Naive thymus-derived CD4-positive, alpha-beta T cell (primary cell): ENCODE measurements at places on chromosomes 2 and 18. TPM values are rescaled to one million over a fixed set of nuclear protein-coding genes. Genes with fewer than 3 reads are reported as not detected.

GRP gene
- polyA plus RNA-seq, result not detected

DNA sequence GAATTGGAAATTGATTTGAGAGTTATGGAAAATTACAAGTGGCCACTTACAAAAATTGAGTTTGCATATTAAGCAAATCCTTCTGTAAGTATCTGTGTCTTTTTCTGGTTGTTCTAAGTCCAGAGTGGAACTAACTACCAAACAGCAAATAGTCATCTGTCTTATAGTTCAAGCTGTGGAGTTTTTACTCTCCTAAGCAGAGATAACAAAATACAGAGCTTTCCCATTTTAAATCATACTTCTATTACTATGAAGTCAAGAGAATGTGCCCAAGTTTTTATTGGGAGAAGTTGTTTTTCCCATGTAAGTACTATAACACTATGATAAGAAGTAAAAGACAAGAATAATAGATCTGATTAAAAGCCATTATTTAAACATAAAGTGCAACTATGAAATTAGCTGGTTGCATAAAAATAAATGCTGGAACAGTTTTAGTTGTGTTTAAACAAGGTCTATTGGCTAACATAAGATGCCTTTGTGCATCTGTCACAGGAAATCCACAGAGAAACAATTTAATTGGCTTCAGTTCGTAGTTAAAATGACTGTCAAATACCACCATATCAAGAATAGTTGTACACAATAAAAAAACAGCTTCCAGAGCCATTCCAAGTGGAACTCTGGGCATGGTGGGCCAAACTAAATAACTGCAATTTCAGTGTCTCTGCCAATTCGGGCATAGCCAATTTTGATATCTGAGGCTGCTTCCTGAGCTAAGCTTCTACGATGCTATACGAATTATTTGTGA is 1467.4 kb upstream of the NXPH2 start:
- no peak overlapping the region for H3K4me3 ChIP-seq
- no peaks in the 10 kb centered on the region for H3K36me3 ChIP-seq
- H3K4me1 ChIP-seq, result no peaks in the 10 kb centered on the region
- H3K27me3 ChIP-seq, result no peaks in the 10 kb centered on the region

DNA sequence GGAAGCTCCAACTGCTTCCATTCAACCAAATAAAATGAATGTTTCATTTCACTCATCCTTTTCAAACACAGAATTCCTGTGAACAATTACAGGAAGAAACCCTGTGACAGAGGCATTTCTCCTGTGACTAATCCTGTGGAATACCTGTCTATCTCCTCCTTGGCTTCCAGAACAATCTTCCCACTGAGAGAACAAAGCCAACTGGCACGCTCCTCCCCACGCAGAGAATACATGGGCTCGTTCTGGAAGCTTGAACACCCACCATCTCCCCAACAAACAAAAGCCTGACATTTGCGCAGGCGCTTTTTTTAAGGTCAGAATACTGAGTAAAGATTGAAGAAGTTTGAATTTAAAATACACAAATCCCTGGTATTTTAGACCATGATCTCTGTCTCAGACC is 104.7 kb upstream of the SLC66A3 start:
- no peaks in the 10 kb centered on the region for H3K27me3 ChIP-seq
- no peak overlapping the region for H3K4me3 ChIP-seq
- no peak for DNase-seq
- H3K36me3 ChIP-seq, result no peaks in the 10 kb centered on the region
- no peaks in the 10 kb centered on the region for H3K4me1 ChIP-seq

- DNase-seq, result no peak
- H3K27ac ChIP-seq, result no peak overlapping the region
- no peaks in the 10 kb centered on the region for H3K27me3 ChIP-seq
- H3K4me3 ChIP-seq, result no peak overlapping the region
These were observed 1085.4 kb upstream of the NRXN1 start for GRCh38 chr2:52117299-52117698.

- no peaks in the 10 kb centered on the region for H3K36me3 ChIP-seq
- no peak for DNase-seq
- no peak overlapping the region for H3K27ac ChIP-seq
- no peak overlapping the region for H3K4me3 ChIP-seq
- H3K27me3 ChIP-seq, result no peaks in the 10 kb centered on the region
These were observed 201.7 kb downstream of the PTH2R start for GRCh38 chr2:208608122-208608835.

GRCh38 chr2:106011380-106011779 is 182.7 kb downstream of the UXS1 start:
- no peaks in the 10 kb centered on the region for H3K4me1 ChIP-seq
- H3K36me3 ChIP-seq, result no peaks in the 10 kb centered on the region
- DNase-seq, result no peak
- H3K27ac ChIP-seq, result no peak overlapping the region
- H3K27me3 ChIP-seq, result no peaks in the 10 kb centered on the region

GALM gene
- 17.5 TPM for polyA plus RNA-seq

DNA sequence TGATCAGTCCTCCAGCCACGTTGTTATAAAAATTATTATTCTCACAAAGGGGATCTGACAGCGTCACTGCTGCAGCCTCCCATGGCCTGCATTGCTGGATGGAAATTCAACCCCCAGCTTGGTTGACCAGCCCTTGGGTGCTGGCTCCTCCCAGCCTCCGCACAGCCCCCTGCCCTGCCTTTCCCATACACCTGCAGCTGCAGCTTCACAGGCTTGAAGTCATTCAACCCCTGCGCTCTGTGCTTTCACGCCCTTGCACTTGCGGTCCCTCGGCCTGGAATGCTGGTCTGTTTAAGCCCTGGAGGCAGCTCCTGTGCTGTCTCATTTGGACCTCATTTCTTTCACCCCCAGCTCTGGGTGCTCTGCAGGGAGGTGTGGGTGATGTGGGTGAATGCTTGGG is 860 bp upstream of the CD8A start:
- peak overlapping the region; percentile 48 for H3K4me3 ChIP-seq
- H3K4me1 ChIP-seq, result peaks cover 16% of the 10 kb centered on the region
- H3K27me3 ChIP-seq, result no peaks in the 10 kb centered on the region
- no peak for DNase-seq

GRCh38 chr2:6054161-6054671 is 362.0 kb downstream of the SOX11 start:
- H3K27me3 ChIP-seq, result no peaks in the 10 kb centered on the region
- H3K27ac ChIP-seq, result no peak overlapping the region
- DNase-seq, result no peak
- H3K36me3 ChIP-seq, result no peaks in the 10 kb centered on the region
- H3K4me1 ChIP-seq, result no peaks in the 10 kb centered on the region

IHH gene
- polyA plus RNA-seq, result not detected

- H3K4me1 ChIP-seq, result no peaks in the 10 kb centered on the region
- no peaks in the 10 kb centered on the region for H3K27me3 ChIP-seq
- H3K36me3 ChIP-seq, result no peaks in the 10 kb centered on the region
- H3K27ac ChIP-seq, result no peak overlapping the region
- no peak for DNase-seq
- H3K4me3 ChIP-seq, result no peak overlapping the region
These were observed 3.6 kb downstream of the IGFBP2 start for GRCh38 chr2:216636551-216637450.

MC2R gene
- polyA plus RNA-seq, result not detected

DNA sequence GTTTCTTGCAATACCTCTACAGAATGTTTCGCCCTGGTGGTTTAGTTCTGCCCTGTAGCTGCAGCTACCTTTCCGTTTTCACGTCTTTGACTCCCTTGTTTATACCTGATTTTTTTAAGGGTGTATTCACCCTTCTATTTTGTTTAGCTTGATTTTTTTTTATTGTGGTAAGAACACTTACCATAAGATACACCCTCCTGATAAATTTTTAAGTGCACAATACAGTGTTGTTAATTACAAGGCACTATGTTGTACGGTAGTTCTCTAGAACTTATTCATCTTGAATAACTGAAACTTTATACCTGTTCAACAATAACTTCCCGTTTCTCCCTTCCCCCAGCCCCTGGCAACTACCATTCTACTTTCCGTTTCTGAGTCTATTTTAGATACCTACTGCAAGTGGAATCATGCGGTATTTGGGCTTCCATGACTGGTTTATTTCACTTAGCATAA is 48.9 kb upstream of the NABP1 start:
- H3K27ac ChIP-seq, result peak overlapping the region; percentile 18
- H3K36me3 ChIP-seq, result no peaks in the 10 kb centered on the region
- peaks cover 22% of the 10 kb centered on the region for H3K4me1 ChIP-seq
- no peak overlapping the region for H3K4me3 ChIP-seq

- no peaks in the 10 kb centered on the region for H3K4me1 ChIP-seq
- DNase-seq, result no peak
- H3K36me3 ChIP-seq, result no peaks in the 10 kb centered on the region
- H3K4me3 ChIP-seq, result no peak overlapping the region
- no peak overlapping the region for H3K27ac ChIP-seq
These were observed 186.6 kb upstream of the SMAD2 start for GRCh38 chr18:48116873-48117630.

TMEM200C gene
- polyA plus RNA-seq, result not detected

CCL20 gene
- polyA plus RNA-seq, result not detected

LCT gene
- not detected for polyA plus RNA-seq

LYPD6 gene
- not detected for polyA plus RNA-seq

SERPINB7 gene
- polyA plus RNA-seq, result not detected

DNA sequence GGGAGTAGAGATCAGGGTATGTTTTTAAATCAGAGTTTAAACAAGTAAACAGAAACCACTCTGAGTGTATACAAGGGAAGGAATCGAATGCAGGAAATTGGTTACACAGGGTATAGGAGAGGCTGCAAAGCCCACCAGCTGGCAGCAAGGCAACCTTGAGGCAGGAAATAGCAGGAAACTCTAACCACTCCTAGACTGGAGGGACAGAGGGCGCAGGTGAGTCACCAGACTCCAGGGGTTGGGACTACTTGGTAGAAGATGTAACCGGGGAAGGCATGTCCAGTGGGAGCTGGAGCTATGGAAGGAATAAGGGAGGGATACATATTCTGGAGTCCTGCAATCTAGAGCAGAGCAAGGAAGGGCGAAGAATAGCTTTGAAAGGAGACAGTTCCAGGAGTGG is 152.3 kb downstream of the MEIS1 start:
- H3K27me3 ChIP-seq, result no peaks in the 10 kb centered on the region
- no peak overlapping the region for H3K4me3 ChIP-seq
- no peak overlapping the region for H3K27ac ChIP-seq
- H3K4me1 ChIP-seq, result no peaks in the 10 kb centered on the region

DNA sequence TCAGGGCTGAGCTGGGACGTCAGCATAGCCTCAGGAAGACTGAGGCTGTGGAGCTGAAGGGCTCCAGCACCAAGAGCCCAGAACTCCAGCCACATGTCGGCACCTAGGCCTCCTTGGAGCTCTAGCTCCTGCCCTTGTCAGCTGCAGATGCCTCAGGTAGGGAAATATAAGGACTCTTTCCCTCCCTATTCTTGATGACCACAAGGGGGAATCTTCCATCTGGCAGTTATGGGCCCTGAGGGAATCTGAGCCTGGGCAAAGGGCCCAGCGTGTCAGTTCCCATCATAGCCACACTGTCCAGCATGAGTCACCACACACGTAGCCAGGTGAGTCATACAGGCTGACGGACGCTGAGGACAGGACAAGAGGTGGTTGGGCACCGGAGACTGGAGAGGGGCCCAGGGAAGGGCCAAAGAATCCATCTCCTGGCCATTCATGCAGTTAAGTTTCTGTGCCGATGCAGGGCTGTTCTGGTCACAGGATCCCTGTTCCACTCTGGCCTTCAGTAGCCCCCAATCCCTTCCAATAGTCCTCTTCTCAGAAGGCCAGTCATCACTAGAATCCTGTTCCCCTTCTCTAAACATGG is 1.8 kb downstream of the MPV17 start:
- no peak overlapping the region for H3K4me3 ChIP-seq
- DNase-seq, result no peak
- no peaks in the 10 kb centered on the region for H3K36me3 ChIP-seq
- H3K27me3 ChIP-seq, result no peaks in the 10 kb centered on the region
- H3K27ac ChIP-seq, result no peak overlapping the region
- H3K4me1 ChIP-seq, result peaks cover 17% of the 10 kb centered on the region

SERPINB3 gene
- polyA plus RNA-seq, result not detected

DNA sequence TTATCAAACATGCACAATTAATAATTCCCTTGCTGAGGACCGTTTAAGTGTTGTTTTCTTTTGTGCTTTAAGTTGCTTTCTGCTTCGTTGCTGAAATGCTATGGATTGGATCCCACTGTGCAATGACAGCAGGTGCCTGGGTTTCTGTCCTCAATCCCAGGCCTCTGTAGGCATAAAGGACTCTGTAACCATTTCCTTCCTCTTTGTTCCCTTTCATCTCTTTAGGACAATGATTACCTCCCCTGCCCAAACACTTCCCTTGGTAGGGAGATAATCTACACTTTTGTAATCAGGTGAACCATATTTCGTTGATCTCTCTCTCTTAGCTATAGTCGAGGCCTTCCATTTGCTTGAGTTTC is 58.6 kb upstream of the LYPD6B start:
- no peaks in the 10 kb centered on the region for H3K4me1 ChIP-seq
- DNase-seq, result no peak
- no peak overlapping the region for H3K27ac ChIP-seq
- H3K4me3 ChIP-seq, result no peak overlapping the region
